NCI-H524 treated with DMSO at 0.1 percent for 48 hours (cell line): ENCODE measurements at places on chromosomes 5 and 9.

- DNase-seq, result no peak
Measured at GRCh38 chr5:97545886-97546535, 363.0 kb upstream of the RIOK2 start.

DNA sequence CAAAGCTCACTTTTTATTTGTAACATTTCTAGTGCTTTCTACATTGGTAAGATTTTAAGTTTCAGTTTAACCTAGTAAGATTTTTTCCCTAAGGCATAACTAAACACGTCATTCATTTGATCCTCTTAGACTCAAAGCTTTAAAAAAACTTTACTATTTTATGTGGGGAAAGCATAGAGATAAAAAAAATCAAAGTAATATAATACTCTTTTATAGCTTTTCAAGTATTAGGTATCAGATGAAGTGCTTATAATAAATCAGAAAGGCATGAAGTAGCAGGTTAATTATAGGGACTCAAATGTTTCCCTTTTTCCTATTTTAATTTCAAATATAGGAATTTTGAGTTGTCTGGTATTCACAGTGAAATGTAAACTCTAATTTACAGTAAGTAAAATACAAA lies 68.0 kb upstream of the POU5F2 start:
- DNase-seq, result no peak

DNA sequence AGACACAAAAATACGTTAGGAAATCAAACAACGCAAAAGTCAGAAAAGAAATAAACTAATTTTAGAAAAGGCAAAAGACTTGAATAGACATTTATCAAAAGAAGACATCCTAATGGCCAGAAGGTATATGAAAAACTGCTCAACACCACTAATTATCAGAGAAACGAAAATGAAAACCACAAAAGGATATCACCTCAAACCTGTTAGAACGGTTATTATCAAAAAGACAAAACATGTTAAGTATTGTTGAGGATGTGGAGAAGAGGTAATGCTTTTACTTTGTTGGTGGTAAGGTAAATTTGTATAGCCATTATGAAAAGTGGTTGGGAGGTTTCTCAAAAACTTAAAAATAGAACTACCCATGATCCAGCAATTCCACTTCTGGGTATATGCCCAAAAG lies 230.0 kb upstream of the RGMB start:
- DNase-seq, result no peak

DNA sequence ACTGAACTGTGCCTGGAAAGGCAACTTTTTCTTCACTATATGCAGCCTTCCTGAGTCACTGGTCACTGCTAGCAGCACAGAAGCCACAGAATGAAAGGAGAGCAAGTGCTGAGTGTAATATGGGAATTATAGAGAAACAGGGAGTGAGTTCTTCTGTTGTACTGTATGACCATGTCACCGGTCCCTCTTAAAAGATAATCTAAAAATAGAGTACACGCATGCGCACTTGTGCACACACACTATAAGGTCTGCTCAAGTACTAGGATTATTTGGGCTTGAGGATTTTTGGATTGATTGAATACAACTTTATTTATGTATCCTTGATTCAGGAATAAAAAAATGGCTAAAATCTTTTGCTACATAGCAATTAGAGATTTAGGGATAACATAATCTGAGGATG lies 571.9 kb downstream of the PDE4D start:
- DNase-seq, result no peak

- DNase-seq, result no peak
Measured at GRCh38 chr5:14245132-14245925, 102.2 kb downstream of the TRIO start.

- no peak for DNase-seq
Measured at GRCh38 chr5:81425569-81425968, 31.6 kb upstream of the ACOT12 start.

DNA sequence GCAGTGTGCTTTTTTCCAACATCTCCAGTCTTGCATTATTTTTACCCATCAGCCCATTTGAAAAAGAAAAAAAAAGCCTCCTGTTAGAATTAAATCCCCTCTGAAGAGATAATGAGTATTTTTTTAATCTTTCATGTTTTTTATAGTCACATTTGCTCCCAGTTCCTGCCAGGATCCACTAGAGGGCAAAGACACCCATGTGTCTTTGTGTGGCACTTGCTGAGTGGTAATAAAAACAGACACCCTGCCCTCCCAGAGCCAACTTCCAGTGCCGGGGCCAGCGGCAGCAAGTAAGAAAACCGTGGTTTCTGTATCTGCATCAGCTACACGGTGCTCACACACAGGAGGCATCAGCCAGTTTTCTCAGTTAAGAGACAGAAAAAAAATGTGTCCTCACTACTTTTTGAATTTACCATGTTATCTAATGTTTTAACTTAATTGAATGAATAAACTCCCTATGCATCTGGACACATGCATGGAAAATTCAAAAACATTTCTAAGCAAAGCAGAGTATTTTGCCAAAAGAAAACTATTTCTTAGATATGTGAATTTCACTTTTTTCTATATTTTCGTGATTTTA lies 70.2 kb upstream of the PLEKHG4B start:
- DNase-seq, result no peak

GRCh38 chr9:134316449-134317160 lies 9.7 kb upstream of the RXRA start:
- DNase-seq, result no peak

DNA sequence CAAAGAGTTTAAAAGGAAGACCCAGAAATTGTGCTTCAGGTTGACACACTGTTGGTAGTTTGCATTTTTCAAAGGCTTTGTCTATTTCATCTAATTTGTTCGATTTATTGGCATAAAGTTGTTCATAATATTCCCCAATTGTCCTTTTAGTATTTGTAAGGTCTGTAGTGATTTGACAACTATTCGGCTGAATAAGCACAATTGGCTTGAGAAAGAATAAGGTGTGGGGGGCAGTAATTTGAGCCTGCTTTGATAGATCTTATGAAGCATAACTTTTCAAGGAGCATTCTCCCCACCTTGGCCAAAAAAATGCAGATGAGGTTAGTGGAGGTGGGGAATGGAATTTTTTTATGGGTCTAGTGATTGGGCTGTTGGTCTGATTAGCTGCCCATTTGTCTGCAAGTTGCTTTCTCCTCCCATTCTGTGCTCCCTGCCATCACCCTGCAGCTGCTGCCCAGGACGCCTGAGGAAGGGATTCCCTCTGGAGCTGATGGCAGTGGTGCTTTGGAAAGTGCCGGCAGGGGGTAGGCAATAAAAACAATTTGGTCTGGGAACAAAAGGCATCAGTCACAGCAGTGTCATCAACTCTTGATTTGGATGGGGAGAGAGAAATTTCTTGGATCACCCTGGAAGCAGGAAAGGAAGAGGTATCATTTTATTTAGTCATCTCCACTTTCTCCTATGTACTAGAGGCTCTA lies 26.6 kb downstream of the WNT8A start:
- DNase-seq, result no peak

DNA sequence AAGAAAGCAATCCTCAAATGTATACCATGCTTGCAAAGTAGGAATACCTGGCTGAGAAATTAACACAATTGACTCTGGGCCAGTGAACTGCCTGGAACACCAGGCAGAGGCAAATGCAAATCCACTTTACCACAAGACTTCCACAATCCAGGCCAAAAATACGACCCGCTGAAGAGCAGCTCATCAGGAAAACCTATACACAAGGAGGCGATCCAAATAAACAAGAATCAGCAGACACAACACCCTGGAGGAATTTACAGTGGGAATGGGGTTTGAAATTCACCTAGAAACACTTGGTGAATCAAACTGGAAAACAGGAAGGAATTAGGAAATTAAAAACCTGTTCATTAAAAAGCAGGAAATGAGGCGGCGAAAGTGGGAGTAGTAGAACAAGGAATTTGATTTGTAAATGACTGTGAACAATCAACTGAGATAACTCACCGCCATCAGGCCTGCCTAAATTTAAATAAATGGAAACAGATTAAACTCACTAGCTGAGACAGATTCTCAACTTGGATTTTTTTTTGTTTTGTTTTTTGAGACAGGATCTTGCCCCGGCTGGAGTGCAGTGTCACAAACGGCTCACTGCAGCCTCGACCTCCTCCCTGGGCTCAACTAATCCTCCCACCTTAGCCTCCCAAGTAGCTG lies 15.9 kb downstream of the CMBL start:
- DNase-seq, result no peak

DNA sequence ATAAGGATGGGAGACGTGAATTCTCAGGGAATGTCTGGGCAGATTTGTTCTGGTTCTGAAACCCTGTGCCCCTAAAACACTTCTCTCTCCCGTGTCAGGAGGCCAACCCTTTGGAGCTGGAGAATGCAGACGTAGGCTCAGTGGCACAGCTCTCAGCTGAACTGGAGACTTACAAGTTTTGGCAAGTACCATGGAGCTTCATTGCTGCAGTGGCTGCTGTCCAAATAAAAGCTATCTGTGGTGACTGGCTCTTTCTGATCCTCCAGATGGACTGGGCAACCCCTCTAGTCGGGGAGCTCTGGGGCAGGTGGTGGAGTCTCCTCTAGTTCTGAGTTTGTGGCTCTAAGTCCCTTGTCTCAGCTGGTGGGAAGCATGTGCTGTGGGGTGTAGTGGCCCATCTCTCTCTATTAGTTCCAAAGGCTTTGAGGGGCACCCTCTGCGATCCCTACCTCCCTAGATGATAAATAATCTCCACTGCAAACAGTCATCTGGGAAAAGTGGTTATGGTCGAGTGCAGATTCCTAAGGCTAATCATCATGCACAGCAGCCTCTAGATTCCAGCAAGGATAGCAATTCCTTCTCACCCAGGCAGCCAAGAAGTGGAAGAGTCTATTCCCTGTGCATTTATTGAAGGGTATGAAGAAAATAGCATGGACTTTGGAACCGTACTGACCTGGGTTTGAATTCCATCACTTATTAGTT lies 204.2 kb upstream of the KLF4 start:
- DNase-seq, result no peak
